ENCODE measurements at places on chromosomes 2 and 18.

GRCh38 chr2:54228945-54229344, 27.1 kb downstream of the TSPYL6 start:
- DNase-seq, result no peak

GRCh38 chr2:205405194-205405593, 277.1 kb upstream of the NRP2 start:
- DNase-seq, result no peak

DNA sequence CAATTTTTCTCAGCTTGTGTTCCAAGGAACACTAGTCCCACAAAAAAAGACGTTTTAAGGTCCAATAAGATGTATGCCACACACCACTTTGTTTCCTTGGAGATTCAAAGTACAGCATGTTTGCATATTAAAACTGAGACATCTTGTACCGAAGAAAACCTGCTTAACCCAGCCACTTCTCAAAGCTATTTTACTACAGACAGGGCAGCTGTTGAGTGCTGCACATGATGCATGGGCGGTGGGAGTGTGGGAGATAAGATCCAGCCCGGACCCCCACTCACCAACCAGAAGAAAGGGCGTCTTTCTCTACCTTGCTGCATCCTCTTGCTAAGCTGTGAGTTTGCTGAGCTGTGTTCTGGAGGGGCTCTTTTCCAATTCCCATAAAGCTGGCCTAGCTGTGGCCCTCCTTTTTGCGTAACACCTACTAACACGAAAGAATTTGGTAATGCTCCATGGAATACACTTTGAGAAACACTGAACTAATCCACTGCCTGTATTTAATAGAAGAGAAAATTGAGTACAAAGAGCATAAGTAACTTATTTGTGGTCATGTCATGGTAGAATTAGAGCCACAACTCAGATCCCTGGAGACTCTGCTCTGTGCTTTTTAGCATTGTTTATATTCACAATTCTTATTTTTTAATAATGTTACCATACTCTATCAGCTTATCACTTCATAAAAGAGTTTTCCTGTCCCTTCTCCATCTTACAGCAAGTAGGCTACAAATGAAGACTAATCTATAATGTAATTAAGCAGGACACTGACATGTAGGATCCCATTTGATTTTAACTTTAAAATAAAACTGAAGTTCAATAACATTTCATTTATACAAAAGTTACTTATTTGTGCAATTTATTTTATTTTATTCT, 90.0 kb downstream of the PLEKHM3 start:
- DNase-seq, result no peak

- DNase-seq, result no peak
Observed at GRCh38 chr2:20476950-20477349, 30.1 kb downstream of the RHOB start.

Data from activated CD4-positive, CD25-positive, alpha-beta regulatory T cell treated with anti-CD3 and anti-CD28 coated beads, Interleukin-2, amount 50 U/mL, for 16 hours (primary cell).